ENCODE measurements at places on chromosomes 7 and 10.

DNA sequence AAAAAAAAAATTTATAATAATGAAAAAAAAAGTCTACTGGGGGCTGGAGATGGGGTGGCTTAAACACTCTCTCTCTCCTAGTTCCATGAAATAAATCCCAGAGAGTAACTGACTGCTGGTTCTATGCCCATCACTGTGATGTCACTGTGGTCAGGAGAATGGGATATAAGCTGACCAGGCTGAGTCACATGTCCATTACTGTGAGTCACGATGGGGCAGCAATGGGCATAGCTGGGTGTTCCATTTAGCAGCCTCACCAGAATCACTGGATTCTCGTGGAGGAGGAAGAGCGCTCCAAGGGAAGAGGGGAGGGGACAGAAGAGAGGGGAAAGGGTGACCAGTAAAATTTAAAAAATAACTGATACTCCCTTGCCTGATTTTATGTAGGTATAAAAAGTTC is 37.1 kb downstream of the MASTL start:
- no peak for DNase-seq

GRCh38 chr10:78909221-78909620 is 159.5 kb upstream of the ZMIZ1 start:
- DNase-seq: no peak

- no peak for DNase-seq
These were observed 28.1 kb downstream of the WDR37 start for GRCh38 chr10:1084011-1084950.

DNA sequence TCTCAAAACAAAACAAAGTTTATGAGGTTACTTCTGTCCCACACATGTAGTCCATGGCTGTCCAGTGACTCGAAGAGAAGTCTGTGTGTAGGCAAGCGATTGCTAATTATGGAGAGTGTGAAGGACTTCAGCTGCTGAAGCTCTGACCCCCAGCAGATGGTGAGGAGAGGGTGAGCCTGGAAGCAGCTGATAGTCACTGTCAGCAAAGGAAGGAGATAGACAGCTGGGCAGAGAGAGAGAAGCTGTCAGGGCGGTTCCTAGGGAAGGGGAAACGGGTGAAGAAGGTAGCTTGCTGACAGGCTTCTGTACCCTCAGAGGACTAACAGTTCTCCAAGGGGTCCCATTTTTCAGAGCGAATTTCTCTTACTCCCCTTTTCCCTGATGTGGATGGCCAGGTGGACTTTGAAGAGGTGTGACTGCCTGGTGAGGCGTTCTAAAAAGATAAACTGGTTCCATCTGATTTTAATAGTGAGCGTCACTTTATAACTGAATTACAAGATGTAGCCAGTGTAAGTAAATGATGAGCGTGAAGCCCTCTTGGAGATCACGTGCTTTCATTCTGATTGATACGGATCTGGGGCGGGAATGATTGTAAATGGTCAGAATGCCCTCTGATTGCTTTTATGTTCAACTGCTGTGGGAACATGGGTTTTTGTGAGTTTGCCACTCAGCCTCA is 12.1 kb downstream of the ZSCAN21 start:
- DNase-seq: no peak

All from stimulated activated CD4-positive, alpha-beta T cell treated with anti-CD3 and anti-CD28 coated beads, TNF-alpha, amount 100 ng/mL, for 24 hours (primary cell).